ENCODE measurements at places on chromosomes 13 and 19.

- no peak for DNase-seq
These were observed 819.3 kb upstream of the PCDH20 start for GRCh38 chr13:62234780-62235440.

- DNase-seq: no peak
These were observed 2.9 kb upstream of the MAP1S start for GRCh38 chr19:17716309-17716929.

GRCh38 chr13:111029957-111030609 is 85.0 kb upstream of the ARHGEF7 start:
- no peak for DNase-seq

GRCh38 chr19:39951065-39951650 is 16.7 kb upstream of the FCGBP start:
- DNase-seq: no peak

DNA sequence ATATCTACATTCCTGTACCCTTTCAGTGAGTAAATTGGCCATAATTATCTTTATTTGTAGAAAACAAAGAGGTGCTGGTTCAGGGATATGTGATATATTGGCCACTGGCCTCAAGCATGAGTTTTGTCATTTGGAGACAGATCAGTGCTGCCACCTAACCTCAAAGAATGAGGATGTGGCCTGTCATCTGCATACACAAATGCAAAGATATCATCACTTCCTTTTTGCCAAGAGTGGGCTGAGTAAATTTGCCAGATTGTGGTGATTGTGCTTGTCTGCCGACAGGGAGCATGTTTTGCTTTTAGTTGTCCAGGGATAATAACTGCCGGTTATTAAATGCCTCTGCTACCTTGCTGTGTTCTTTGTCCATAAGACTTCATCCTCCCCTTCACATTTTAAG is 44.2 kb downstream of the WASF3 start:
- no peak for DNase-seq

GRCh38 chr19:34793565-34793964 is 20.6 kb upstream of the ZNF599 start:
- DNase-seq: no peak

DNA sequence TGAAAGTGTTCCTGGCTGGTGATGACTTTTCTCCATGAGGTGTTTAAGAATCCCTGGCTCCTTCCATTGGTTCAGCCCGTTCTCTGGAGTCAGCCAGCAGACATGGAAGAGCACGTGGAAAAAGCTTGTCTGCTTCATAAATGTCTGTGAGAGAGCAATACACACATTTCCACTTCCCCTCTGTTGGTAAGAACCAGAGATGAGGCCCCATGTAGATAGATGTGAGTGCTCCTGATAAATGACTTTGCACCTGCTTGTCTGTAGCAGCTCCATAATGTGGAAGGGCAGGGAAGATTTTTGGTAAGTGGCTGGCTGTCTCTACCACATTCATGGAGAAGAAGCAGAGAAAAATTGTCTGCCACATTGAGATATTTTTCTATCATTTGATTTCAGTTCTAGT is 325.8 kb downstream of the LMO7 start:
- no peak for DNase-seq

DNA sequence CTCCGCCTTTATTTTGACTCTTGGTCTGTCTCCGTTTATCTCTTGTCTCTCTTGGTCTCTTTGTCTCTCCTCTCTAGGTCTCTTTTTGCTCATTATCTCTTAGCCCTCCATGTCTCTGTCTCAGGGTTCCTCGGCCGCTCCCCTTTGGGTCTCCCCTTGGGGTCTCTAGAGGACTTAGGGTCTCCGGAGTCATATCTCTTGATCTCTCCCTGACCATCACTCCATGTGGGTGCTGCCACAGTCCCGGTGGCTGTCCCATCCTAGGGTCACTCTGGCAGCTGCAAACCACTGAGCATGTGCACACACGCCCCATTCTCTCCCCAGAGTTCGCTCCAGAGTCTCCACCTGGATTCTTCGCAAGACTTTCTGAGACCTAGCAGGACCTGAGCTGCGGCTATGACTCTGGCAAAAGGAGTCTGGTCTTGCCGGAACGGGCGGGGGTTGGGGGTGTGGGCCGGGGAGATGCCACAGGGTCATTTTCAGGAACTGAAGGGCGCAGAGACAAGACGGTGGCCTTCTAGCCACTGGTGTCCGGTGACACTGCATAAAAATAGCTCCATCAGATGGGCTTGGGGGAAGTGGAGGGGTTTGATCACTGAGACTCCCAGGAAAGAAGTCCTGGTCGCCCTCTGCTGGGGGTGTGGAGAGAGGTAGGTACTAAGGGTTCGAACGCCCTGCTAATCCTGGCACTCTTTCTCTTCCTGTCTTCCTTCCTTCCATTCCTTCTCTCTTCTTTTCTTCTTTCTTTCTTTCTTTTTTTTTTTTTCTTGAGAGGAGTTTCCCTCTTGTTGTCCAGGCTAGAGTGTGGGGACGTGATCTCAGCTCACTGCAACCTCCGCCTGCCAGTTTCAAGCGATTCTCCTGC is 1.2 kb upstream of the KCNA7 start:
- no peak for DNase-seq

DNA sequence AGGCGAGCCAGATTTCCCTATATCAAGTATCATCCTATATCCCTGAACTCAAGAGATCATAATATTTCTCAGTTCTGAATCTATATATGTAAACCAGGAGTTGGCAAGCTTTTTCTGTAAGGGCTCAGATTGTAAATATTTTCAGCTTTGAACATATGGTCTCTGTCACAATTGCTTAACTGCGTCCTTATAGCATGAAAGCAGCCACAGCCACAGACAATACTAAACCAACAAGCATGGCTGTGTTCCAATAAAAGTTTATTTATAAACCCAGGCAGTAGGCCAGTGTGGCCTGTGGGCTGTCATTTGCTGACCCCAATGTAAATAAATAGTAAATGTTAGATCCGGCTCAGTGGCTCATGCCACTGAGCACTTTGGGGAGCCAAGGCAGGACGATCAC is 12.2 kb upstream of the MYH14 start:
- DNase-seq: no peak

GRCh38 chr19:28024920-28025319 is 1188.0 kb downstream of the UQCRFS1 start:
- no peak for DNase-seq

DNA sequence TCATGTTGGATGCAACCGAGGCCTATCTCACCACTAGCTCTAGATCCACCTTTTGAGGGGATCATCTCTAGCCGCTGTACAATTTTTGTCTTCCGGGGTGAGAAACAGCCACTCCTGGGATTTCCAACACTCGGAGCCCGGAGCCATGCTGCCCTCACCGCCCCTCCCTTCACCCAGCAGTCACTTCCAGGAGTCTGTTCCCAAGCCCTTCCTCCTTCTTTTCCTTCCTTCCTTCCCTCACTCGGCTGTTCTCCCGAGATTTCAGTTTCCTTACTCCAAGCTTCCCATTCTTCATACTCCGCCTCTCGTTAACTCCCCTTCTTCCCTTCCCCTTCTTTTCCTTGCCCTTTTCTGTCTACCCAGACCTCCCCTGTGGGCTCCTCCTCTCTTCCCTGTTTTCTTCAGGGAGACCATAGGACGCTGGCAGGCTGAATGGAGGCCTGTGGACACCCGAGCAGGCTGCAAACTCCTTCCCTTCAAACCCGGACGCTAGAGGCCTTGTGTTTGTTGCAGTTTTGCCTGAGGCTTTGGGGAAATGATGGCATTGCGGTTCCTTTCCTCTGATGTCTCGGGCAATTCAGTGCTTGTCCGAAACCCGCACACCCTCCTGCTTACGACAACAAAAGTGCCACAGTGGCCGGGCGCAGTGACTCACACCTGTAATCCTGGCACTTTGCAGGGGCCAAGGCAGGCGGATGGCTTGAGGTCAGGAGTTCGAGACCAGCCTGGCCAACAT is 96.0 kb downstream of the CAB39L start:
- DNase-seq: no peak

DNA sequence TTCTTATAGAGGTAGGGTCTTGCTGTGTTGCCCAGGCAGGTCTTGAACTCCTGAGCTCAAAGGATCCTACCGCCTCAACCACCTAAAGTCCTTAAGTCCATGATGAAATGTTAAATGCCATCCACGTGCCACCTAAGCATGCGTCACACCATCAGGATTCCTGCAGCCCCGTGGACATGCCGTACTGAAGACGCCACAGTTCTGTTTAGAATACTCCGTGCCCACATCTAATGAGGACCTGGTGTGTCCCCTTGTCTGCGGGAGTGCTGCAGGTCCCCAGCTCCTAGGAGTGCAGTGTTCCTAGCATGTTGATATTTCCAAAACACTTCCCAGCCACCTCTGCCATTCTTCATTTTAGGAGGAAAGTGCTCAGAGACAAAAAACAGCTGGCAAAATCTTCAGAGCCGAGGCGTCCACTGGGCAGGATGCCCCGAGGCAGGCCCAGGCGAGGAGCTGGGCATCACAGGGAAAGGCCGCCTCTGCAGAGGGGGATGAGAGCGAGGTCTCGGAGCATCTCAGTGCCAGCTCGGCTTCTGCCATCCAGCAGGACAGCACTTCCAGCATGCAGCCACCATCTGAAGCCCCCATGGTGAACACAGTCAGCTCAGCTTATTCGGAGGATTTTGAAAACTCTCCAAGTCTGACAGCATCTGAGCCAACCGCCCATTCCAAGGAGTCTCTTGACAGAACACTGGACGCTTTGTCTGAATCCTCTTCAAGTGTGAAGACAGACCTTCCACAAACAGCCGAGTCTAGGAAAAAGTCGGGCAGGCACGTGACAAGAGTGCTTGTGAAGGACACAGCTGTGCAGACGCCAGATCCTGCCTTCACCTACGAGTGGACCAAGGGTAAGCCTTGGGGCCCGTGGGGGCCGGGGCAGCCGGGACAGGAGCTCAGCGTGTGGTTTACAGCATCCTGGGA is 13.2 kb downstream of the C19orf44 start:
- no peak for DNase-seq

- peak; percentile 48 for DNase-seq
These were observed 61.9 kb upstream of the ATP12A start for GRCh38 chr13:24618011-24618955.

DNA sequence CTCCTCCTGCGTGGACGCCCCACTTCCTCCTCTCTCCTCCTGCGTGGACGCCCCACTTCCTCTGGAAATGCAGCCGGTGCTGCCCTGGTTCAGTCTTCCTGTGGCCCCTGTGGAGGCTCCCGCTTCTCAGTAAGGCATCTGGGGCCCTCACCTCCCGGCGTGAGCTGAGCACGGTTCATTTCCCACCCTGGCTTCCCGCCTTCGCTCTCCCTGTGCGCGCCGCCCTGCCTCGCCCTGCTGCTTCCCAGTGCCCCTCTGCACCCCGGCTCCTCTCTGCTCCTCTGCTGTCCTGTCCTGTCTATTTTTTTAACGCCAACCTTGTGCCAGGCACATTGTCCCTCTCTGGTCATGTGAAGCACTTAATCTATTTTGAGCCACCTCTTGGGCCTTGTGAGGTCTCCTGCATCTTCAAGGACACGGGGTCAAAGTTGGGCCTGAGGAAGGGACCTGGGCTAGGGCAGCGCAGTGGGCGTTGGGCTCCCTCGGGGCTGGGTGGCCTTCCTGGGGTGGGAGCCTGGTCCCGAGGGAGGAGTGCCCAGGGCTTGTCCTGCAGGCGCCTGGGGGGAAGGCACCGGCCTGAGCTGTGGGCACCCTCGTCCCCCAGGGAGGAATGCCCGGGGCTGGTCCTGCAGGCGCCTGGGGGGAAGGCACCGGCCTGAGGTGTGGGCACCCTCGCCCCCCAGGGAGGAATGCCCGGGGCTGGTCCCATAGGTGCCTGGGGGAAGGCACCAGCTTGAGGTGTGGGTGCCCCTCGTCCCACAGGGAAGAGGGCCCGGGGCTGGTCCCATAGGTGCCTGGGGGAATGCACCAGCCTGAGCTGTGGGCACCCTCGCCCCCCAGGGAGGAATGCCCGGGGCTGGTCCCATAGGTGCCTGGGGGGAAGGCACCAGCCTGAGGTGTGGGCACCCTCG is 13.0 kb downstream of the HCN2 start:
- DNase-seq: no peak

DNA sequence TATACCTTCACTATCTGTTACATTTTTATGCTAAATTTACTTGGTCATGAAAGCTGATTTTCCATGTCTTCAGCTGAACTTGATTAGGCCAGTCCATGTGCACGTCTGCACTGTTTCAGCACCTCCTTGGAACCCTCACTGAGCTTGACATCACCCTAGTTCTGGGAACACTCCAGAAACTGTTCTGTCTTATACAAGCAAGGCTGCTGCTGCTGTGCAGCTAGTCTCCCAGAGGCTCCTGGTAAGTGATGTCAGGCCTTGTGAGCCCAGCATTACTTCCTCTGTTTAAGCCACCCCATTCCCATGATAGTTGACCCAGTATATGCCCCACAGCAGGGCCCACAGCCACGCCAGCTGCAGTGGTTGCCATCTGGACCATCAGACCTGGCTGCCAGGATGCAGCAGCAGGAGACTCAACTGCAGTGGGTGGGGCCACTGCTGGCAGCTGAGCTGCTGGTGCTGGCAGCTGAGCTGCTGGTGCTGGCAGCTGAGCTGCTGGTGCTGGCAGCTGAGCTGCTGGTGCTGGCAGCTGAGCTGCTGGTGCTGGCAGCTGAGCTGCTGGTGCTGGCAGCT is 90.5 kb upstream of the AKAP11 start:
- DNase-seq: no peak

DNA sequence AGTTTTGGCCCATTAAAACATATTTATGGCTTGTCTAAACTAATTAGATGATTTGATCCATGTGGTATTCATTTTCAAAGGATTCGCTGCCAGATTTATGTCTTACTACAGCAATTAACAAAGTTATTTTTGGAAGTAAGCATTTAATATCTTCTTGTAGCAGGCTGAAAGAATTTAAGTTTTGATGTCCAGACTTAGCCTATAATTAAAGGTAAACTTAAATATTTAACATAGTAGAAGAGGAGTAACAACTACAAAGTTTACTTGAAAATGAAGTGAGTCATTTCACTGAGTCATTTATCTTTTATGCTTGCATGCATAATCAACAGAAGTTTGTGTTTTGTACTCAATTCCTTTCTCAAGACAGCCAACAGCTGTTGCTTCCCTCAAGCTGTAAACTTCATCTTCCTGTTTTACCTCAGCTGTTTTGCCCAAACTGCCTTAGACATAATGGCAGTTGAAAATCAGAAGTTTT is 58.1 kb downstream of the EDNRB start:
- no peak for DNase-seq

GRCh38 chr13:43730642-43731041 is 56.1 kb downstream of the ENOX1 start:
- no peak for DNase-seq

GRCh38 chr13:103255587-103256301 is 189.5 kb upstream of the SLC10A2 start:
- no peak for DNase-seq

DNA sequence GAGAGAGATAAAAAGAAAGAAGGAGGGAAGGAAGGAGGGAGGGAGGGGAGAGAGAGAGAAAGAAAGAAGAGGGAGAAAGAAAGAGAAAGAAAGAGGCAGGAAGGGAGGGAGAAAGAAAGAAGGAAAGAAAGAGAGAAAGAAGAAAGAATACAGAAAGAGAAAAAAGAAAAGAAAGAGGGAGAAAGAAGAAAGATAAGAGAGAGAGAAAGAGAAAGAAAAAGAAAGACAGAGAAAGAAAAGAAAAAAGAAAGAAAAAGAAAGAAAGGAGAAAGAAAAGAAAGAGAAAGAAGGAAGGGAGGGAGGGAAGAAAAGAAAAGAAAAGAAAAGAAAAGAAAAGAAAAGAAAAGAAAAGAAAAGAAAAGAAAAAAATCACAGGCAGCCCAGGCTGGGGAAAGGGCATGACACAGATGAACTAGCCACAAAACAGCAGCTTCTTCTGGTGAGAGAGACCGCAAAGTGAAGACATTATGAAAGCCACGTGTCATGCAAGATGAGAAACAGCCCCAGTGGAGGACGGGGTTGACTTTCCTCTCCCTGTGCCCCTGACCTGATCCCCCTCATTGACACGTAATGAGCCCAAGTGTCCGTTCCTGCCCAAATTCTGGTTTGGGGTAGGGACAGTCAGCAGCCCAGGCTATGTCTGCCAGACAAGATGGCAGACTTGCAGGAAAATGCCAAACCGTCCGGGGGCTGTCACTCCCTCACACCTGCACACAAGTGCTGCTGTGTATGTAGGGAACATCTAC is 102.1 kb downstream of the INSR start:
- DNase-seq: peak; percentile 13
